Head of caudate nucleus (tissue), 42 donors: ENCODE measurements at places on chromosomes 13 and 19.

DNA sequence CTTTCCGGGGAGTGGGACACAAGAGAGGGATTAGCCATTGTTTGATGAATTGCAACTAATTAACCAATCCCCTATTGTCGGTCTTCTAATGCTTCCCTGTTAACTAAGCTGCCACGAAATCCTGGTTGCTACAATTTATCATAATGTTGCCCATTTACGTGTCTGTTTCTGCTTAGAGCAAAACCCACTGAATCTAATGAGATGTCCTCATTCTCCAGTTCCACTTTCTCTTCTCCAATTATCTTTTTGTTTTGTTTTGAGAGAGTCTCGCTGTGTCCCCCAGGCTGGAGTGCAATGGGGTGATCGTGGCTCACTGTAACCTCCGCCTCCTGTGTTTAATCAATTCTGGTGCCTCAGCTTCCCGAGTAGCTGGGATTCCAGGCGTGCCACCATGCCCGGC, 5.2 kb upstream of the DPP9 start:
- DNase-seq: no peak

- no peak for DNase-seq
These were observed 3.3 kb downstream of the VSTM2B start for GRCh38 chr19:29528946-29529645.

GRCh38 chr13:110229905-110230563, 76.9 kb downstream of the COL4A1 start:
- DNase-seq: no peak

DNA sequence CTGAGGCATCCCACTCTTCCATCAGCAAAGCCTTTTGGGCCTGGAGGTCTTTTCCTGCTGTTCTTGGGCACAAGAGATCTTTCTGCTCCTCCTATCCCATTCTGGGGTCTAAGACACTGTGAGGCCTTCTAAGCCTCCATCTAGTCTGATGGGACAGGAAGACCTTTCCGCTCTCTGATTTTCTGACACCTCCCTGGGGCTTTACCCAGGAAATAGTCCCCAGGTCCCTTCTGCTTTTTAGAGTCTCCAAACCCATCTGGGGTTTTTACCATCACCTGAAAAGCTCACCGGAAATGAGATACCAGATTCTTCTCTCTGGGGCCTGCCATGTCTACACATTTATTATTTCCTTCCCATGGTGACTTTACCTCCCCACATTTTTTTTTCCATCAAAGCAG, 21.1 kb downstream of the CLEC17A start:
- no peak for DNase-seq

DNA sequence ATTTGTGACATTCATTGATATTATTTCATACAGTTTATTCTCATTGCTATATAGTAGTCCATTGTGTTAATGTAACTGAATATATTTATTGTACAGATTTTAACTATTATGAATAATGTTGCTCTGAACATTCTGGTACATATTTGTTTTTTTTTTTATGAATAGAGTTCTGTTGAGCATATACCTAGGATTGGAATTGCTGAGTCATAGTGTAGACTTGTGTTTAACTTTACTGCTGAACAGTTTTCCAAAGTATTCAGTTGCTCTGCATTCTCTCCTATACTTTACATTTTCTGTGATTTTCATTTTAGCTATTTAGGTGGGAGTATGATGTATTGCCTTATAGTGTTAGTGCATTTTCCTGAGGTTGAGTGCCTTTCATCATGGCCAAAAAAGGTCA, 97.5 kb downstream of the MAB21L1 start:
- no peak for DNase-seq

GRCh38 chr19:17541184-17541759, 14.2 kb upstream of the COLGALT1 start:
- no peak for DNase-seq

- DNase-seq: peak; percentile 73
These were observed 3.0 kb downstream of the HPN start for GRCh38 chr19:35044317-35045117.

DNA sequence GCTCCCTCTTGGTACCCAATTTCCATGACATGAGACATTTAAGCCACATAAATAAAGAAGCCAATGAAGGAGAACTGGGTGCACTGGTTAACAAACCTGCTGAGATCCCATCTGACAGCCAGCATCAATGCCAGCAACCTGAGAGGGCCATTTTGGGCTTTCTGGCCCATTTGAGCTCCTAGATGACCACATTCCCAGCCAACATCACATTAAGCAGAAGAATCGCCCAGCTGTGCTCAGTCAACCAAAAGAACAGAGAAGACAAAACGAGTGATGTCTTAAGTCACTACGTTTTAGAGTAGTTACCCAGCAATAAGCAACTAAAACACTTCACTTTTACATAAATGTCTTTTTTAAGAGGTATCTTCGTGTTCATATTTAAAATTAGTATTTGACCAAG, 21.9 kb downstream of the LCP1 start:
- no peak for DNase-seq

GRCh38 chr13:106425661-106426060, 109.8 kb downstream of the EFNB2 start:
- DNase-seq: no peak

DNA sequence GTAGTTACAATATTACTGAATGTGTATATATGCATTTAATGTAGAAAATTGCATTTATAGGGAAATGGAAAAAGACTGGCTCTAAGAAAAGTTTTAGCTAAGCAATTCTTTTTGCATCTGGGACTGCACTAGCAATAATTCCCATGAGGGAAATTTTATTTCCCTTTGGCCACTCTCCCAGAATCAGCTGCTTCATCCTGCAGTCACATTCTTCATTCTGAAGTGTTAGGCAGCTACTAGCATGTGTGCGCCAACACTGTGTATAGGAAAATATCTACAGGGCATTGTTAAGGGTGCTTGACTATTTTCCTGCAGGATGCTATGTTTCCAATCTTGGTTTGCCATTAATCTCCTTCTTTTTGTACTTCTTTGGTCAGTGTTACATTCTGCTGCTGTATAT, 312.8 kb upstream of the PCDH20 start:
- DNase-seq: no peak

- DNase-seq: peak; percentile 52
These were observed 18.7 kb downstream of the PAF1 start for GRCh38 chr19:39372047-39372802.

GRCh38 chr13:51782026-51782710, 21.8 kb downstream of the DHRS12 start:
- no peak for DNase-seq

- no peak for DNase-seq
These were observed 10.3 kb upstream of the PAN3 start for GRCh38 chr13:28128030-28128429.

GRCh38 chr19:55581145-55581822, 636 bp upstream of the ZNF579 start:
- DNase-seq: no peak

GRCh38 chr13:19053561-19053960, 128.1 kb downstream of the TUBA3C start:
- DNase-seq: no peak

DNA sequence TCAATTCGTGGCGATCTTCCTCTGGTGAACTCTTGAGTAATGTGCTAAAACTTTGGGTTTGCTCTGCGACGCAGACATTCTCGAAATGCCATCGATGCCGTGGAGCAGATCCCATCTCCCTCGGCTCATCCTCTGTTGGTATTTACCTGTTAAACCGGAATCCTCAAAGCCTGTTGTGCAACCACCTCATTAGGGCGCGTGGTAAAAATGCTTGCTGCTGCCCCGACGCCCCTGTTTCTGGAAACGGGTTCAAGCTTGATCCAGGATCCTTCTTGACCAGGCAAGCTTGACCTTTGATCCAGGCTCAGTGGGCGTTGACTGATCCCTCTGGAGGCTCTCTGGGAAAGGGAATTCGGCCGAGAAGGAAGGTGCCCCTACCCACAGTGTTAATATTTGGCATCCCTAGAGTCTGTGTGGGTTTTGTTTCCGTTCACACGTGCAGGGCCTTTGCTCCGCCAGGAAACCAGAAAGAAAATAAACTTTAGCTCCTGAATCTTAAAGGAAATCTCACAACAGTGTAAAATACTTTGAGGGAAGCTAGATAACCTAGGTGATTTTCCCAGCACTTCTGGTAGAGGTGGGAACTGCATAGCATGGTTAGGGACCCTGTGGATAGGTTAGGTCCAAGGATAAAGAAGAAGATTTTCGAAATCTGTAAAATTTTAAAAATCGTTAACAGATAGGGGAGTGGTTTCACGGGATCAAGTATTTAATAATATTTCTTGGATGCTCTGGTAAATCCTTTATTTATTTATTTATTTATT, 1.1 kb downstream of the LSM14A start:
- DNase-seq: no peak

DNA sequence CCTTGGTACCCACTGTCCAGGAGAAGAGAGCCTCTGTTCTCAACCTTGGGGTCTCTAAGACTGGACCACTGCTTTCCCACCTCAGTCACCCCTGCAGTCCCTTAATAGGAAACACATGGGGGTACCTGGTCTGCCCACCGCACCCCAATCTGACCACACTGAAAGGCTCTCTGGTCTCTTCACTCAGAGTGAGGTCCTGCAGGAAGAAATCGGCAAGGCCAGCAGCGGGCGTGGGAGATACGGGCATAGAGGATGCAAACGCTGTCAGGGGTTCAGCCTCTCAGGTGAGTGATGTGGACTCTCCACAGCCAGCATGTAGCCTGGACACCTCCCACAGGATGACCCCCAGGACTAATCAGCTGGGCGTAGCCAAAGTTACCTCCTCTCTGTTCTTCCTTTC, 3.5 kb downstream of the SIGLEC9 start:
- DNase-seq: no peak

- no peak for DNase-seq
These were observed 743 bp downstream of the CHAF1A start for GRCh38 chr19:4403005-4403761.

DNA sequence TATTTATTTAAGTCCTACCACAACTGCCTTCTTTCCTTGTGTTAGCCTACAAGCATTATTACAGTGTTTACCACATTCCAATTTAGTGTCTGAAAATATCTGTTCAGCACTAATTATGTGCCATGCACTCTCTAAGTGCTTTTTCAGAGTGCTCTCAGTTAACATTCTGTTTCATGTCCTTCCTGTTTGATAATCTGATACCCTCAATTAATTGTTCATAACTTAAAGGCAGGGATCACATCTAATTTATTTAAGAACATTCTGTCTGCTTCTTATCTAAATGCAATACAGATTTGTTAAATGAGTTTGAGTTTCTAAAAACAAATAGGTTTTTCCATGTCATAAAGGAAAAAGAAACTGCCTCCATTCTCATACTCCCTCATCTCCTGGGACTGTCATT, 649.6 kb upstream of the ATXN8OS start:
- no peak for DNase-seq

GRCh38 chr19:43774103-43774939, 6.5 kb downstream of the KCNN4 start:
- peak; percentile 46 for DNase-seq

- no peak for DNase-seq
These were observed 10.1 kb downstream of the PDX1 start for GRCh38 chr13:27929868-27930267.

- no peak for DNase-seq
These were observed 298.3 kb downstream of the DIAPH3 start for GRCh38 chr13:59865398-59865797.

GRCh38 chr13:71758828-71759227, 108.2 kb downstream of the DACH1 start:
- no peak for DNase-seq

DNA sequence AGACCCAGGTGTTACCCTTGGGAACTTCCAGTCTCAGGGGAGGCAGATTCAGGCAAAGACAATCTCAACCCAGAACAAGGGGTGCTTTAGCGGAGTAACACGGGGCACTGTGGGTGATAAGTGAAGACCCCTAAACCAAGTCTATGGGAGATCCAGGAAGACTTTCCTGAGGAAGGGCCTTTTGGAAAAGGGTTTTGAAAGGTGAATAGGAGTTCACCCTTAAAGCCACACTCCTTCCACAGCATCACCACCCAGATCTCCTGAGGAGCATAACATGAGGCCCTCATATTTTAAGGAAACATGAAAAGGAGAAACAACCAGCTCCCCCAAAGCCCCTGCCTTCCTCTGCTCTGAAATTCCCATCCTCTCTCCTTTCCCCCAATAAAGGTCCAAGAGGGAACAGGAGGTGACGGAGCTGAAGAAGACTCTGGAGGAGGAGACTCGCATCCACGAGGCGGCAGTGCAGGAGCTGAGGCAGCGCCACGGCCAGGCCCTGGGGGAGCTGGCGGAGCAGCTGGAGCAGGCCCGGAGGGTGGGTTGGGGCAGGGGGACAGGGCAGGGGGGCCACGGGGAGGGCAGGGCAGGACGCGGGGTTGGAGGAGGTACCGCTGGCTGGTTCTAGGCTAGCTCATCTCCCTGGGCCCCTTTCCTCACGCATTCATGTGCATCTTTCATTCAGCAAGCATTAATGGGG, 52.7 kb downstream of the KCNC3 start:
- DNase-seq: no peak

DNA sequence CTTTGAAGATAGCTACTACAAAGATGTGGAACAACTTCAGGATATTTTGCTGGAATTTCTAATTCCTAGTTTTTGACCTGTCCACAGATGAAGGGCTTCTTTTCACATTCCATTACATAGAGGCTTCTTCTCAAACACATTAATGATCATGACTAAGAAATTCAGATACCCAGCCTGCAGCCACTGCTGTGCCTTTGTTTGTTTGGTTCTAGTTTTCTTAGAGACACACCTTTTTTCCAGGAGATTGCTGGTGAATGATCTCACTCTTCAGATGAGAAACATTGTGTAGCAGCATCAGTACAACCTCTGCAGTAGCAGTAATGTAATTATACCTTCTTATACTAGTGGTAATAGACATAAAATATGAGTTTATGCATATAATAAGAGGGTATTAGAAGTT, 5.0 kb downstream of the TDRD3 start:
- no peak for DNase-seq

DNA sequence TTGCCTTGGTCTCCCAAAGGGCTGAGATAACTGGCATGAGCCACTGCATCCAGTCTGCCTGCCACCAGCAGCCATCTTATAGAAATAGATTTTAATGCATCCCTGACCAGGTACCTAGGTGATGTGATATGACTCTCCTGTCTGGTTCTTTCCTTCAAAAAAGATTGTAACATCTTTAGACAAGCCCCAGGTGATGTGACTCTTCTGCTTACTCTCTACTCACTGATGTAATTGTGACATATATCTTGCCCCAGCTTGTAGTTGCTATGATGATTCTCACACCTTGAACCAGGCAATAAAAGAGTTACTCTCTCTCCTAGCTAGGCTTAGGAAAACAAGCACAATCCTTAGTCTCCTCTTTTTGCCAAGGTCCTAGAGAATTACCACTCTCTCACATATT, 30.6 kb upstream of the ZNF681 start:
- no peak for DNase-seq

DNA sequence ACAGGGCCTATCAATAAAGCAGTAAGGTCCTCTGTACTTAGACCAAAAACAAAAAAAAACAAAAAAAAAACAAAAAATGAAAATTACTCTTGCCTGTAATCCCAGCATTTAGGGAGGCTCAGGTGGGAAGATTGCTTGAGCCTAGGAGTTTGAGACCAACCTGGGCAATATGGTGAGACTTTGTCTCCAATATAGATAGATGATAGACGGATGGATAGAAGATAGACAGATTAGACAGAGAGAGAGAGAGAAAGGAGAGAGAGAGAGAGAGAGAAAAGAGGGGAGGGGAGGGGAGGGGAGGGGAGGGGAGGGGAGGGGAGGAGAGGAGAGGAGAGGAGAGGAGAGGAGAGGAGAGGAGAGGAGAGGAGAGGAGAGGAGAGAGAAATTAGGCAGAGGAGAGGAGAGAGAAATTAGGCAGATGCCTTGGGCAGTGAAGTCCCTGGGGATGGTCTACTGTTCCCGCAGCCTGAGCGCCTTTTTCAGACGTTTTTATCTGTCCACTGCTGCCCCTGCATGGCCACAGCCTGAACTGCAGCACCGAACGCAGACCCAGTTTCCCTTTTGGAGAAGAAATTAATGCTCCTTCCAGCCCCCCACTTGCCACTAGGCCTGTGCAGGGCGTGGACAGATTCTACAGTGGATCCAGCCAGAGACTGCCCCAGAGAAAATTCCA, 9.8 kb upstream of the ZNF627 start:
- DNase-seq: peak; percentile 81
